ENCODE measurements at places on chromosomes 2 and 18.

- no peak for DNase-seq
These were observed 160.9 kb downstream of the NCKAP5 start for GRCh38 chr2:133407341-133407740.

- DNase-seq: no peak
These were observed 55.6 kb downstream of the FAM168B start for GRCh38 chr2:131037398-131038257.

GRCh38 chr2:68798569-68798968 lies 64.0 kb downstream of the ARHGAP25 start:
- DNase-seq: no peak

GRCh38 chr18:54263904-54264336 lies 5.4 kb upstream of the POLI start:
- DNase-seq: no peak

DNA sequence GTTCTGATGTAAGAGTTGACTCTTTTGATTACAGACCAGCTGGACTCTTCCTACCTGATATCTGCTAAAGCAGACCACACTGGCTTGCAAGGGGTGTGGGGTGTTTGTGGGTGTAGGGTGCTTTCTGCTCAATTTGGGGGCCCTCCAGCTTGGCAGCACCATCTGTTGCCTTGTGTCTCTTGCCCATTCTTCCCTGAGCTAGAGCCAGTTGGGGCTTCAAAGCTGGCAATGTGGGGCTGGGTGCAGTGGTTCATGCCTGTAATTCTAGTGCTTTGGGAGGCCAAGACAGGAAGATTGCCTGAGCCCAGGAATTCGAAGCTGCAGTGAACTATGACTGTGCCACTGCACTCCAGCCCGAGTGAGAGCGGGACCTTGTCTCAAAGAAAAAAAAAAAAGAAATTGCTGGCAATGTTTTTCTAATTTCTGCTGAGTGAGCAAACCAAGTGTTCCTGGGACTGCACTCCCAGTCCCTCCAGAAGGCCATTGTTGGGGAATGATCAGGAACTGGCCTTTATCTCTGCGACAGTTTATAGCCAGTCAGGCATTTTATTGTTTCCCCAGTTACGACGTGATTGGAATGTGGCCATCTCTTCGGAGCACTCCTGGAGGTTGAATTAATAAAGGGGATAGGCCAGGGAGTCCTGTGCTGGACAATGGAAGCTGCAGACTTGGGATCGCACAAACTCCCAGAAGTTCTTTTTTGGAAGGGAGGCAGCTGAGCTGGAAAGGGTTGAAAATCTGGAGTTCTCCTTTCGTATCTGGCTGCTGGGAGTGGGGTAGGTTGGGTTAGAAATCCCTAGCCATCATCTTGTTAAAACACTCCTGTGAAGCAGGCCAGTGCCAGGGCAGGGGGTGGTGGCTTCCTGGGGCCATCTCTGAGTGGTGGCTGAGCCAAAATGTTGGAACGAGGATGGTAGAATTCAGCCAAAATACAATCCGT lies 57.2 kb downstream of the LIPG start:
- no peak for DNase-seq

- no peak for DNase-seq
These were observed 87.6 kb downstream of the MAIP1 start for GRCh38 chr2:200042944-200043343.

DNA sequence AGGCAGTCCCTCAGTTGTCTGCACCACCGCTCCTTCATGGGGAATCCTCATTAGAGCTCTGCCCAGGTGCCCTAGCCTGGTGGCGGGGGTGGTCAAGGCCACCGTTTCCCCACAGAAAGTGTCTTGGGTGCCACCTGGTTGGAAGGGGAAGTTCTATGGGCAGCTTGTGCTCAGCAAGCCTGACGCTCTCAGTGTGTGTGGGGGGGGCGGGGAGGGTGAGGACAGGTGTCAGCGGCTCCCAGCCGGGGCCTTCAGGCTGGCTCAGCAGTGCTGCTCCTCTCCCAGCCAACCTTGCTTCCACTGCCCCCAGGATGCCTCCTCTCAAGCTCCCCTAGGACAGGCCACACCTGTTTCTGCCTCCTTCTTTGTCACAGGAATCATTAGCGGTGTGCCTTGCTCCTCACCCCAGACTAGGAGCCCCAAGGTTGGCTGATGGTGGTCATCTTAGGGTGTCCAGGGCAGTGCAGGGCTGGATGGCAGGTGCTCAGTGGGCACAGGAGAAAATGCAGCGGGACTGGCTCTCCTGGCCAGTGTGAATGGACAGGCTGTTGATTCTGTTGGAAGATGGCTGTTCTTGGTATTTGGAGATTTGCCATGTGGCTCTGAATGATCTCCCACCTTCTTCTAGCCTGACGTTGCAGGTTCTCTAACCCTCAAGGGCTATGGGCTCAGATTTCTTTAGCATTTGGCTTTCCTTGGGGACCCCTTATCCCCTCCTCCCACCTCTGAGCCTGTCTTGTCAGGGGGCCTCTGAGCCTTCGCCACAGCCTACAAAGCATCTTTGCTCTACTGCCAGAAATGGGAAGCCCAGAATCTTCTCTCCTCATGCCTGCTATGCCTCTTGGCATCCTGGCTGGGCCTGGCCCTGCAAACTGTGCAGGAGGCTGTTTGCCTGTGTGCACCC lies 185.8 kb upstream of the HS6ST1 start:
- DNase-seq: no peak

GRCh38 chr2:118983915-118984314 lies 41.9 kb downstream of the MARCO start:
- no peak for DNase-seq

GRCh38 chr2:16487686-16488085 lies 177.9 kb downstream of the CYRIA start:
- no peak for DNase-seq

DNA sequence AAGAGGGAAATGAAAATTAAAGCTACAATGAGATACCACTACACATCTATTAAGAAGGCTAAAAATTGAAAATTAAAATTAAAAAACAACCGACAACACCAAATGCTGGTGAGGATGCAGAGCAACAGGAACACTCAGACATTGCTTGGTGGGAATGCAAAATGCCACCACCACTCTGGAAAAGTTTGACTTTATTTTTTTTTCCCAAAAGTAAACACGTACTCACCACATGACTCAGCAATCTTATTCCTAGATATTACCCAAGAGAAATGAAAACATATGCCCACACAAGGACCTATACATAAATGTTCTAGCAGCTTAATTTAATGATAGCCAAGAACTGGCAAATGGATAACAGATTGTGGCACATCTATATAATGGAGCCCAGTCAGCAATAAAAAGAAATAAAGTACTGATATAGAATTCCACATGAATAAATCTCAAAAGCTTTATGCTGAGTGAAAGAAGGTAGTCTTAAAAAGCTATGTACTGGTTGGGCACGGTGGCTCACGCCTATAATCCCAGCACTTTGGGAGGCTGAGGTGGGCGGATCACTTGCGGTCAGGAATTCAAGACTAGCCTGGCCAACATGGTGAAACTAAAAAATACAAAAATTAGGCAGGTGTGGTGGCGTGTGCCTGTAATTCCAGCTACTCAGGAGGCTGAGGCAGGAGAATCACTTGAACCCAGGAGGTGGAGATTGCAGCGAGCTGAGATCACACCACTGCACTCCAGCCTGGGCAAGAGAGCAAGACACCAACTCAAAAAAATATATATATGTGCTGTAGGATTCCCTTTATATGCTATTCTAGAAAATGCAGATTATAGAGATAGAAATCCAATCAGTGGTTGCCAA lies 4.2 kb upstream of the PROC start:
- DNase-seq: no peak

GRCh38 chr18:22543769-22544168 lies 126.1 kb upstream of the CTAGE1 start:
- DNase-seq: no peak

- DNase-seq: no peak
These were observed 48.2 kb upstream of the SLC14A2 start for GRCh38 chr18:45567123-45567522.

- no peak for DNase-seq
These were observed 11.9 kb upstream of the PID1 start for GRCh38 chr2:229282758-229283546.

DNA sequence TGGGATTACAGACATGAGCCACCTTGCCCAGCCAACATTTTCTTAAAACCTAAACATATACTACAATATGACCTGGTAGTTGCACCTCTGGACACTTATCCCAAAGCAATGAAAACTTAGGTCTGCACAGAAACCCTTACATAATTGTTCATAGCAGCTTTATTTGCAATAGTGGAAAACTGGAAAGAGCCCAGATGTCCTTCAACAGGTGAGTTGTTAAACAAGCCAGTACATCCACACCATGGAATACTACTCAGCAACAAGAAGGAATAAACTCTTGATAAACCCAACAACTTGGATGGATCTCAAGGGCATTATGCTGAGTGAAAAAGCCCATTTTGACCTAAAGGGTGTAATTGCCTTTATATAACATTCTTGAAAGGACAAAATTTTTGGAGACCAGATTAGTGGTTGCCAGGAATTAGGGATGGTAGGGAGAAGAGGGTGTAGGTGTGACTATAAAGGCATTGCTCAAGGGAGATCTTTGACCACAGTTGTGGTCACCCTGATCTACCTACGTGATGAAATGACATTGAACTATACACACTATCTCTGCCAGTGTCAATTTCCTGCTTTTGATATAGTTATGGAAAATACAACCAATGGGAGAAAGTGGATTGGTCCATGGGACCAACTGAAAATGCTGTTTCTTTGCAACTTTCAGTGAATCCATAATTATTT lies 11.9 kb upstream of the AMMECR1L start:
- no peak for DNase-seq

DNA sequence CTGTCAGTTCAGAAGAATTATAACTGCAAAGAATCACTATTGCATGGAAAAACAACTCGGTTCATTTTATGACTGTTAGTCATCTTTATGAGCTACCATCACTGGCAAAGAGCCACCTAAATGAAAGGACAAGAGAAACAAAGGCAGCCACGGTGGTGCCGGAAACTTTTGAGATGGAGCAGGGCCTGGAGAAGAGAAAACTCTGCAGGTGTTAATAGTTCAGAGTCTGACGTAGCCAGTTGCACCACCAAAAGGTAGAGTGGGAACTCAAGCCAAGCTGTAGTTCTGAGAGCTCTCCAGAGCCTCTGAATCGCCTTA lies 110.9 kb downstream of the FTCDNL1 start:
- no peak for DNase-seq

DNA sequence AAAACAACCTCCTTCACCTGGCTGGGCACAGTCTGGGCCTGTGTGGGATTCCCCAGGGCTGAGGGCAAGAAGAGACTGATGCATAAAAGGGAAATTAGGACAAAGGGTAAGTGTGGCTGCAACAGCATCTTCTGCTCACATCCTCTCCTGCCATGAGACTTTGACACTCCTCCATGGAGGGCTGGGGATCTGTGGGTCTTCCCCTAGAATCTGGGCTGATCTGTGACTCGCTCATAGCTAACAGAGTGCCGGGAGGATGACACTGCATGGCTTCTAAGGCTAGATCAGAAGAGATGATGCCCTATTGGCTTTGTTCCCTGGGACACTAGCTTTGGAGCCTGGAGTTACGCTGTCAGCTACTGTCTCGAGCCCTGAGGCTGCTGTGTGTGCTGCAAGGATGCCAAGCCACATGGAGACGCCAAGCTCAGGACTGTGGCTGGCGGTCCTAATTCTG lies 24.3 kb downstream of the MOCOS start:
- no peak for DNase-seq

- no peak for DNase-seq
These were observed 112.4 kb downstream of the MIB1 start for GRCh38 chr18:21853016-21853415.

- DNase-seq: no peak
These were observed 7.3 kb upstream of the ATL2 start for GRCh38 chr2:38384338-38384737.

- DNase-seq: no peak
These were observed 751.9 kb downstream of the MBD2 start for GRCh38 chr18:53472546-53472945.

DNA sequence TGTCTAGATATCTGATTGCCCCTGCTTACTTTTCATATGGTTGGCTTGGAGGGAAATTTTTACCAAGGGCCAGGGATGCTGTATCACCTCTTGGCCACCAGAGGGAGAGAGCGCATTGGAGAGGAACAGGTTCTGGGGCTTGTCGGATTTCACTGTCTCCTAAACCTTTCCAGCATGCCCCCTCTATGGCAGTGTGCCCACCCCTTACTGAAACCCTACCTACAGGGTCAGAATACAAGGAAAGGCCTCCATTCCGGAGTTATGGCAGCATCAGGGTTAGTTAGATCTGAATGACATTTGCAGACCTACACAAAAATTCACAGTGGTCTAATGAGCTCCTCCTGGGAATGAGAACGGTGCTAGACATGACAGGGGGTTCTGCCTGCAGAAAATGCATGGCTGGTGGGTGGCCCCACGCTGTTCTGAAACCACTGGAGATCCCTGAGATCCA lies 5.8 kb downstream of the SLC14A2 start:
- DNase-seq: no peak

DNA sequence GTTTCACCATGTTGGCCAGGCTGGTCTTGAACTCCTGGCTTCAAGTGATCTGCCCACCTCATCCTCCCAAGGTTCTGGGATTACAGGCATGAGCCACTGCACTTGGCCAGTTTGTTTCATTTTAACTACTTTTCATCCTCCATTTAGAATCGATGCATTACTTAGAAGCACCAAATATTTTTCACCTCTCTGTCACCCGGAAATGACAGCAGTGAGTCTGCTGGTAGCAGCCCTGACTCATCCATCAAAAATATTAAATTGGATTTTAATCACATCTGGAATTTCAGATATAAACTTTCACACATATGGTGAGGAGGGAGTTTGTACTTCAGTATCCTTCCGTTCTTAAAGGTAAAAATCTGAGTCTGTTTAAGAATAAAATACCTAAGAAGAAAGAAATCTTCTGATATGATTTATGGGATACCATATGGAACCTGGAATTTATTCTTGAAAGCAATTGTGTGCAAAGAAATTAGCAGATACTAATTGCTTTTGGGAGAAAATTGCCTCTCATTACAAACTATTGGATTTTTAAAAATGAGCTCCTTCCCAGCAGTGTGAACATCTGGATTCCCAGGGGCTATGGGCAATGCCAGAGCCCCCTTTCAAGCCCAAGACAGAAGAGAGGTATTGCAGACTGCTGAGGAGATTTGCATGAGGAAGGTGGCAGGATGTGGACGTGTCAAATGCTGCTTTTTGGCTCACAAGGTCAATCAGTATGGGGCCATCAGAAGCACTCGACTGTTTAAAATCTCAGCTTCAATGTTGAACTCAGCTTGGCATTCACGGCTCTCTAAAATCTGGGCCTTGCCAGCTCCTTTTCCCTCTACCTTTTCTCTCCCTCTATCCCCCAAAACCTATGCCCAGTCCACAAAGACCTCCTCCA lies 279.5 kb upstream of the SIX2 start:
- DNase-seq: no peak

GRCh38 chr2:212538305-212539071 lies at the start of gene ERBB4:
Gene ERBB4 (minus strand): TSS chr2:212538802. CDS start chr2:212538530, 272 bp downstream.
- DNase-seq: peak; percentile 68

GRCh38 chr2:121626777-121627524 lies 22.3 kb downstream of the CLASP1 start:
- no peak for DNase-seq

DNA sequence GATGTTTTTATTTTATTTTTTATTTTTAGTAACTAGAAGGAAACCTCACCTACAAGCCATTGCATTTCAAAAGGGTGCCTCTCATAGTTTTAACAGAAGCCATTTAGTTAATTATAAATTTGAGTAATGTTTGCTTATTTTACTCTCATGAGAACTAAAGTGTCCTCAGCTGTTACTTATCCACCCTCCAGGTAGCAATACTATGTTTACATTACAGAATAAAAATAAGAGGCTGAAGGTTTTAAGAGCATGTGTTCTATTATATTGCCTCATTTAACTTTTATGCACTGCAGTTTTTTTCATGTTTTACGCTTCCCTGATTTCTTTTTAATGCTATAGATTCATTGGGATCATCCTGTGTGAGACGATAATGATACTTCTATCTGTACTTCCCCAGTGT lies 235.5 kb downstream of the THSD7B start:
- DNase-seq: no peak
